ENCODE measurements at places on chromosomes 2 and 18. TPM values are rescaled to one million over a fixed set of nuclear protein-coding genes. Genes with fewer than 3 reads are reported as not detected.

PARD6G gene
- total RNA-seq, result 11.3 TPM

CDH7 gene
- 0.33 TPM for total RNA-seq

DNA sequence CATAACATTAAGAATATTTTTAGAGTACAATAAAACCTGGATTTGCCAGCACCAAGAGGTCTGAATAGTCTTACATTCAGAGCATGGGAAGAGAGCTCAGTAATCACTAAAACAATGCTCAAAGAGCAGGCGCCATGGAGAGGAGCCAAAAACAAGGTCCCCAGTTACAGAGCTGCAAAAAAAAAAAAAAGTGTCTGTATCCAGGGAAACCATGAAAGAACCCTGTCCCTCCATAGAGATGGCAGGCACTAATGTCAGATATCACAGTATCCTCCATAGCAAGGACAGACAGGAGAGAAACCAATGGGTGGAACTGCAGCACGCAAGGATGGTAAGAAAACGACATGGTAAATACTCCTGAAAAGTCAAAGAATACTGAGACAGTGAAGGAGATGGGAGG, 19.5 kb downstream of the FBXO15 start:
- no peak overlapping the region for H3K27ac ChIP-seq
- H3K36me3 ChIP-seq, result no peaks in the 10 kb centered on the region
- no peak overlapping the region for H3K4me3 ChIP-seq

GRCh38 chr2:160060297-160060696, 2.1 kb downstream of the PLA2R1 start:
- H3K27ac ChIP-seq, result no peak overlapping the region
- DNase-seq, result no peak
- H3K4me3 ChIP-seq, result no peak overlapping the region
- H3K27me3 ChIP-seq, result no peaks in the 10 kb centered on the region
- no peaks in the 10 kb centered on the region for H3K36me3 ChIP-seq

GRCh38 chr2:71933467-71934319, 214.0 kb downstream of the CYP26B1 start:
- no peak overlapping the region for H3K4me3 ChIP-seq
- no peaks in the 10 kb centered on the region for H3K36me3 ChIP-seq
- no peak overlapping the region for H3K27ac ChIP-seq
- no peaks in the 10 kb centered on the region for H3K4me1 ChIP-seq
- DNase-seq, result peak; percentile 89

DNA sequence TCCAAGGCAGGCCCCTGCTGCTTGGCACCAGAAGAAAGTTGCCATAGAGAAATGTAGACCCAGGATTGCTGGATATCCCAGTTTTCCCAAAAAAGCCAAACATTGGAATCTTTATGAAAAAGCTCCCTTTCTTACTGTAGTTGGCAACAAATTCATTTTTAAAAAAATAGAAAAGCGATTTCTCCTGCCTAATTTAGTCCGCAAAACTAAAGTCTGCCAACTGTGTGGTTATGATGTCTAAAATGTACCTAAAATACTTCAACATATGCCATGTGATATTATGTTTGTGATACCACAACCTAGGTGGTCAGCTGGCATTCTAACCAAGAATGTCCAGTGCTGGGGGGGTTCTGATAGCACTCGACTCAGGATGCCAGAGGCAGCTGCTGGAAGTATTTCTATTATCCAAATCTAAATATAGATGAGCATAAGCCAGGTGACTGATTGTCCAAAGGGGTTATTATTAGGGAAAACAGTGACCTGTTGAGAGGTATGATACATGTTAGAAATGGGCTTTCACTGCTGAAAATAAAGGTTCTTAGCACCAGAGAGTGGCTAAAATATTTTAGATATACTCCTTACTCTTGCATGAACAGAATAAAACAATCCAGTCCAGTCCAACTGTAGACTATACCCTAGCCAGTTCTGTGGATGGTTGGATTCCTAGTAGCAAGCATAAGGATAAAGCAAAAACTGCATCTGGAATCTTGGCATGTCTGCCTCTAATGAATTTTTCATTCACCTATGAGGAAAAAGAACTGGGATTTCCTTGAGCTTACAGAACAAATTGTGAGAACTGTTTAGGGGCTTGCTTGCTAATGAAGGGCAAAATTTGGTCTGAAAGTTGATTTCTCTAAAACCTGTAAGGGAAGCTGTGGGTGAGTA, 101.7 kb downstream of the STK39 start:
- no peak overlapping the region for H3K4me3 ChIP-seq
- no peak overlapping the region for H3K27ac ChIP-seq
- H3K27me3 ChIP-seq, result no peaks in the 10 kb centered on the region
- peaks cover 46% of the 10 kb centered on the region for H3K4me1 ChIP-seq

DNA sequence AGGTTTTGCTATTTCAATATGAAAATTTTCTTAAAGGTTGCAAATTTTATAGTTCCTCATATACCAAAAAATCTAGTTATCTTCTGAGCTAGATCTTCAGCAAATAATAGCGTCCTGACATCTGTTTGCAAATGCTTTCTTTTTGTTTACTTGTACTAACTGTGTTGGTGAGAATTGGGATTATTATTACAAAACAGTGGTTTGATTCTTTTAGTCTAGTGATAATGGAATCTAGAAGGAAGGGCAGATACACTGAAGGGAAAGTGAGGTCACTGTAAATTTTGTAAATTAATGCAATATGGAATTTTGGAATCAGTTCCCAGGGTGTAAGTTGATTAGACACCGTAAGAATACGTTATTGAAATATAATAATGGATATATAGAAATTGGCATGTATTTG, 36.2 kb upstream of the NT5C1B start:
- no peaks in the 10 kb centered on the region for H3K36me3 ChIP-seq
- peak overlapping the region; percentile 27 for H3K27ac ChIP-seq
- H3K4me1 ChIP-seq, result no peaks in the 10 kb centered on the region

DNA sequence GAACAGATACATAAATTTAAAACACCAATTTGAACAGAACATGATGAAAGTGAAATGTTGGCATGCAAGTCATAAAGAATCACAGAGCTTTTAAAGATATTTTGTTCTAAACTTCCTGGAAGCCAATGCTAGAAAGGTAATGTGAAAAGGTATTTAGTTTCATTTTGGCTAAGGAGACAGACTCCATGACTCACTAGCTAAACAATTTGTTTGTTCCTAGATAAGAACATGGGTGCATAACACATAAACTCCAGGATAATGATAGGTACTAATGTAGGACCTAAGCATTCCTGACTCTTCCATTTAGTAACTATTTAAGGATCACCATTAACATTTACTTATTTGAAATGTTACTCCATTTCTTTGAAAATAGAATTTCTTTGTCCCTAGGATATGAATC, 292.5 kb upstream of the CNTNAP5 start:
- no peaks in the 10 kb centered on the region for H3K4me1 ChIP-seq
- H3K4me3 ChIP-seq, result no peak overlapping the region
- no peaks in the 10 kb centered on the region for H3K27me3 ChIP-seq
- H3K36me3 ChIP-seq, result no peaks in the 10 kb centered on the region
- H3K27ac ChIP-seq, result no peak overlapping the region

DNA sequence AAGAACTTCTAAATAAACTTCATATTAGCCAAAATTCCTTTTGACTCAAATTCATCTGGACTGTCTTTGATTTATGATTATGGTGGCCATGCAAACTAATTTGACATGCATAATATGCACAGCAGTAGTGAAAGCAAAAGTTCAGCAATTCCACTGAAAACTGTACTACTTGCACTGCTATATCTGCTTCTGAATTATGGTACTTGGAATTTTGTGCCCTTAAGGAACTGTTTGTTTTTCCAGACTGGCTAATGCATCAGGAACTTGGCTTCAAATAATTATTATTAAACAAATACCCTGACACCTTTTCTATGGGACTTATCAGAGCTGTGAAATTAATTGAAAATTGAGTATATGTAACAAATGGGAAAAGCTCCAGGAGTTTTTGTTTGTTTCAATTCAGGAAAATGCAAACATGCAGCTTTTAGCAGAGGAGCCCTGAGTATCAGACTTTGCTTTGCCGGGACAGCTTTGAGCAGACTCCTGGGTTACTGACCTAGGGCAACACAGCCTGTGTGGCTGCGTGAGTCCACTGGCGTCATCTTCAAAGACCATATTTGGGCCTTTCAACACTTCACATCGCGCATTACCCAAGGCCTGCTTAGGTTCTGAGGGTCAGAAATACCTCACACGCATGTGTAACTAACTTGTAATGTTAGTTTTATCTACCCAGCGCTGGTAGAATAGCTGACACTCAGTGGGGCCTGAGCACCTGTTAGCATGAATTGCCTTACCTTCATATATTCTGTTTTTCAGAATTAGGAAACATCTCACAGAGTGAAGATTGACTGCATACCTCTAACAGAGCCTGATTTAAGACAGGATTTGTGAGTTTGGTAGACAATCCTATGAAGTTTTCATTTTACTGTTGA, 35.4 kb downstream of the CFAP221 start:
- H3K36me3 ChIP-seq, result no peaks in the 10 kb centered on the region
- H3K4me1 ChIP-seq, result peaks cover 5% of the 10 kb centered on the region
- no peak overlapping the region for H3K4me3 ChIP-seq

DNA sequence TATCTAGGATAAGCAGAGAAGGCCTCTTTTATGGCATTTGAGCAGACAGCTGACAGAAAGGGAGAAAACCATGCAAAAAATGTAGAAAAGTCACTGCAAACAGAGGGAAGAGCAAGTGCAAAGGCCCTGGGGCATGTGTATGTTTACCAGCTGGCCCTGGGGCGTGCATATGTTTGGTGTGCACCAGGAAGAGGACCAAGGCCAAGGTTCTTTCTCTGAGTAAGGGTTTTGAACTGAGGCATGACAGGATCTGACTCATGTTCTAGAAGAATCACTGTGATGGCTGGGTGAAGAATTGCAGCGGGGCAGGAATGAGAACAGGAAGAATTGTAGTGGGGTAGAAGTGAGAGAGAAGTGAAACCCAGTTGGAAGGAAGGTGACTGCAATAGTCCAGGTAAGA, 69.6 kb downstream of the STEAP3 start:
- H3K27ac ChIP-seq, result no peak overlapping the region
- H3K36me3 ChIP-seq, result no peaks in the 10 kb centered on the region
- H3K4me3 ChIP-seq, result no peak overlapping the region
- peaks cover 21% of the 10 kb centered on the region for H3K4me1 ChIP-seq
- DNase-seq, result peak; percentile 42

DNA sequence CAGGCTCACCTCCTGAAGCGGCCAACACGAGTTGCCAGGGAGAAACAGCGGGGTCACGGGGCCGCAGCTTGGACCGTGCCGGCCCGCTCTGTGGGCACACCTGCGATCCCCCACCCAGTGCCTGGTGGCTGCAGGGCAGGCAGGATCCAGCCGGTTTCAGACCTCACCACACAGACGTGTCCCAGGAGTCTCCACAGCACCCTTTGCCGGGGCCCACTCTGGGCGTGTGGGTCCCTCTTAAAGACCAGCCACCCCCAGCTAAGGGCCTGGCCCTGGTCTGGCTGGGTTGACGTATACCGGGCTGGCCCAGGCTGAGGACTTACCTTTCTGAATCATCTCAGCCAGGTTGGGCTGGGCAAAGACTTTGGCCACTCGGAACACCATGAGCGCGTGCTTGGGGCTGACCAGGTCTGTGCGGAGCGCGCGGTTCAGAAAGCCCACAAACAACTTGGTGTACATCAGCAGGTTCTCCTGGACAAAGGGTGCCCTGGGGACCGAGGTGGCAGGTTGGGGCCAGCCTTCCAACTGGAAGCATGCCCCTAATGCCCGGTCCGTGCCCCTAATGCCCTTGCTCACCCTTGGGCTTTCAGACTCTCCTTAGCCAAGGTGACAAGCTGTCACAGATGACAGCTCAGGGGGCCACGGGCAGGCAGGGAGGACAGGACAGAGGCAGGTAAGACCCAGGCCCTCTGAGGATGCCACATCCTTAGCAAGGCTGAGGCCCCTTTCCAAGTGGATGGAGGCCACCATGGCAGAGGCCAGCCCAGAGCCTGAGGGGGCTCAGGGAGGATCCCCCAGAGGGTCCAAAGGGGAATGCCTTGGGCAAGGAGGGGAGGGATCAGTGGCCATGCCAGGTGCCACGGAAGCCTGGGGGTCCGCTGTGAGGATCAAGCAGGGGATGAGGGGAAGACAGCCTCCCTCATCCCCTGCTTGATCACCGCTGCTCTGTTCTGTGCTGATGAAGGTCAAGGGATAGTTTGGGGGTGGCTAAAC, 10.2 kb upstream of the CCDC74B start:
- H3K27ac ChIP-seq, result no peak overlapping the region
- H3K36me3 ChIP-seq, result peaks cover 86% of the 10 kb centered on the region
- no peaks in the 10 kb centered on the region for H3K27me3 ChIP-seq

GRCh38 chr2:30400151-30400954, 46.7 kb upstream of the LCLAT1 start:
- H3K36me3 ChIP-seq, result no peaks in the 10 kb centered on the region
- DNase-seq, result peak; percentile 74
- no peak overlapping the region for H3K4me3 ChIP-seq
- peak overlapping the region; percentile 36 for H3K27ac ChIP-seq
- H3K27me3 ChIP-seq, result no peaks in the 10 kb centered on the region
- peaks cover 58% of the 10 kb centered on the region for H3K4me1 ChIP-seq

DNA sequence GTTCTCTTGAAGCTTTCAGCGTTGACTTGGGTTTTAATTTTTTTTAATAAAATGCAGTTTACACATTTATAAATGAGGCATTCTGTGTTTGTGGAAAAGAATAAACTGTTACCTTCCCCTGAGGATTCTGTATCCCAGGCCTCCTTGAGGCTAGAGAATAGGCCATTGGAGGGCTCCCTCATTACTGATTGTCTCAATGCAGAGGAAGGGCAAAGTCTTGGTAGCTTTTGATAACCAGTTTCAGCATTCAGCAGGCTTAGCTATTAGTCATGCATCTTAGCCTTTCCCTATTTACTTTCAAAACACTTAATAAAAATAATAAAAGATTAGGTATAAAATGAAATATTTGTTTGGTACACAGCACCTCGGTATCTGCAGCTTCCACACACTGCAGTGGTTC, 58.1 kb upstream of the OTX1 start:
- no peak overlapping the region for H3K27ac ChIP-seq
- no peaks in the 10 kb centered on the region for H3K4me1 ChIP-seq
- peaks cover 22% of the 10 kb centered on the region for H3K36me3 ChIP-seq

DNA sequence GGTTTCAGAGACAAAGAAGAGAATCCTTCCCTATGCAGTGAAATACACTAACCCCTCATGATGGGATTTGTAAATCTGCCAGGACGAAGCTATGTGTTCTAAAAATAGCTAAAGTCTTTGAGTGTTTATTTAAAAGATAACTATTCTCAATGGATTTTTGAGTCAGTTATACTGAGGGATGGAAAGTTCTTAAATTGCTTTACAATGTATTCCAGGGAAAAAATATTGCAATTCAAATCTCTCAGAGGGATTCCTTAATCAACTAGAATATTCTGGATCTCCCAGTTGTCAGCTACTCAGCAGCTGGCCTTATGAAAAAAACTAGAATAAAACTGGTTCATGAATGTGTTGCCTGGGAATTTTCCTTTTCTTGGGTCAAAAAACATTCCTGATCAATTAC, 312.4 kb downstream of the PLCL1 start:
- no peaks in the 10 kb centered on the region for H3K27me3 ChIP-seq
- no peak for DNase-seq
- H3K27ac ChIP-seq, result no peak overlapping the region
- H3K4me1 ChIP-seq, result peaks cover 25% of the 10 kb centered on the region

- no peaks in the 10 kb centered on the region for H3K4me1 ChIP-seq
- H3K27me3 ChIP-seq, result no peaks in the 10 kb centered on the region
- H3K27ac ChIP-seq, result no peak overlapping the region
- no peaks in the 10 kb centered on the region for H3K36me3 ChIP-seq
- DNase-seq, result no peak
Observed at GRCh38 chr2:123502931-123503330, 522.2 kb upstream of the CNTNAP5 start.

- peaks cover 47% of the 10 kb centered on the region for H3K4me1 ChIP-seq
- H3K27me3 ChIP-seq, result no peaks in the 10 kb centered on the region
- H3K27ac ChIP-seq, result peak overlapping the region; percentile 82
- peaks cover 20% of the 10 kb centered on the region for H3K36me3 ChIP-seq
- DNase-seq, result no peak
Observed at GRCh38 chr2:1652034-1652790, 92.1 kb downstream of the PXDN start.

- H3K36me3 ChIP-seq, result no peaks in the 10 kb centered on the region
- DNase-seq, result no peak
- no peaks in the 10 kb centered on the region for H3K27me3 ChIP-seq
- no peak overlapping the region for H3K4me3 ChIP-seq
- no peak overlapping the region for H3K27ac ChIP-seq
Observed at GRCh38 chr2:181972431-181973170, 13.1 kb upstream of the PPP1R1C start.
